Activated naive CD4-positive, alpha-beta T cell treated with anti-CD3 and anti-CD28 coated beads for 36 hours (primary cell): ENCODE measurements at places on chromosomes 2 and 18. TPM values are rescaled to one million over a fixed set of nuclear protein-coding genes. Genes with fewer than 3 reads are reported as not detected.

DNA sequence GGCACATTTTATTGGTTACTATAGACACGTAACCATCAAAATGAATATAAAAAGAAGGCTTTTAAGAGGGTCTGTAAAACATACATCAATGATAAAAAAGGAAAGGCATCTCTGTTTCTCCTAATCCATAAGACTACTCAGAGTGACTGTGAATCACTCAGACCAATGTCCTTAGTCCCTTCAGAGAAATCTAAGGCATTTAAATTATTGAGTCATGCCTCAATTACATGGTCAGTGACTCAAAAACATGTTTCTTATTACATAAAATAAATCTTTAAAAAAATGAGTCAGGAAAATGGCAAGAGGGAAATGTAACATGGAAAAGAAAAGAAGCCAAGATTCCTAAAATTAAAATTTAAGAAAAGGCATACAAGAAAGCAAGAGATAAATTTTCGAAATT, 146.6 kb downstream of the ERBB4 start:
- H3K4me1 ChIP-seq, result no peaks in the 10 kb centered on the region
- H3K4me3 ChIP-seq, result no peak overlapping the region
- no peak for DNase-seq
- H3K27ac ChIP-seq, result no peak overlapping the region
- no peaks in the 10 kb centered on the region for H3K36me3 ChIP-seq
- no peaks in the 10 kb centered on the region for H3K27me3 ChIP-seq

DNA sequence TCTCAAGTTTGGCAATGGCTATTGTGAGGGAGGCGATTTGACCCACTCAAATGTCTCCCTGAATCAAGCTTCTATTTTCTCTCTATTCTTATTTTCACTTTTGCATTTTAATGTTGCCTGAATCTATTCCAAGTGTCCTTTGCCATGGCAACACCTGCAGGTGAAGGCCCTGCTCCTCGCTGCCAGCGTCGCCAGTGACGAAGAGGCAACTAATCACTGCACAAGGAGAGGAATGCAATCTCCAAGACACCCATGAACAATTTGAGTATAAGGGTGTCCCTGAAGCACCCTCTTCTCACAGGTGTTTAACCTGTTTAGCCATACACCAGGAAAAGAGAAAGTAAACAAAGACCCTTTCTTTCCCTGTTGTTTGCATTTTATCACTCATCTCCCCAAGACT, 165.6 kb upstream of the VRK2 start:
- no peak overlapping the region for H3K27ac ChIP-seq
- H3K4me1 ChIP-seq, result no peaks in the 10 kb centered on the region
- no peaks in the 10 kb centered on the region for H3K36me3 ChIP-seq

DNA sequence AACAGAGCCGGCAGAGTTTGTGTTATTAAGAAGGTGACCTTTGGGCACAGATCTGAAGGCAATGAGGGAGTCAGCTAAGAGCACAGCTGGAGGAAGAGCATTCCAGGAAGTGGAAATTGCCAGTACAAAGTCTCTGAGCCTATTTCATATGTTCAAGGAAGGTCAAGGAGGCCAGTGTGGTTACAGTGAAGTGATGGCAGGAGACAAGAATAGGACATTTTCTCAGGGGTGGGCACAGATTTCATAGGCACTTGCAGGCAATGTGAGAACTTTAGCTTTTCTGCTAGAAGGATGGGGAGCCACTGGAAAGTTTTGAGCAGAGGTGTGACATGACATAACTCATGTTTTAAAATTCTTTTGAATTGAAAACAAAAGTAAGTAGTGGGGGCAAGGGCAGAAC, 50.3 kb downstream of the ARHGAP25 start:
- H3K36me3 ChIP-seq, result peaks cover 31% of the 10 kb centered on the region
- H3K27ac ChIP-seq, result no peak overlapping the region
- peaks cover 18% of the 10 kb centered on the region for H3K4me1 ChIP-seq
- H3K4me3 ChIP-seq, result no peak overlapping the region
- DNase-seq, result no peak
- H3K27me3 ChIP-seq, result no peaks in the 10 kb centered on the region

DNA sequence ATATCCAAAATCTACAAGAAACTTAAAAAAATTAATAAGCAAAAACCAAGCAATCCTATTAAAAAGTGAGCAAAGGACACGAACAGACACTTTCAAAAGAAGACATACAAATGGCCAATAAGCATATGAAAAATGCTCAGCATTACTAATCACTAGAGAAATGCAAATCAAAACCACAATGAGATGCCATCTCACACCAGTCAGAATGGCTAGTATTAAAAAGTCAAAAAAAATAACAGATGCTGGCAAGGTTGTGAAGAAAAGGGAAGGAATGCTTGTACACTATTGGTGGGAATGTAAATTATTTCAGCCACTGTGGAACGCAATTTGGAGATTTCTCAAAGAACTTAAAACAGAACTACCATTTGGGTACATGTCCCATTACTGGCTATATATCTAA, 128.8 kb upstream of the SESTD1 start:
- DNase-seq, result no peak
- H3K27ac ChIP-seq, result no peak overlapping the region
- no peak overlapping the region for H3K4me3 ChIP-seq
- H3K4me1 ChIP-seq, result no peaks in the 10 kb centered on the region
- no peaks in the 10 kb centered on the region for H3K27me3 ChIP-seq

The PREPL gene
- 29.6 TPM for total RNA-seq

GRCh38 chr2:46803911-46804670, 111.5 kb downstream of the MCFD2 start:
- no peak for DNase-seq
- no peak overlapping the region for H3K4me3 ChIP-seq
- H3K4me1 ChIP-seq, result no peaks in the 10 kb centered on the region
- H3K36me3 ChIP-seq, result no peaks in the 10 kb centered on the region

The CHRND gene
- total RNA-seq, result not detected

The CRYGC gene
- not detected for total RNA-seq

The PLCD4 gene
- total RNA-seq, result 0.19 TPM

DNA sequence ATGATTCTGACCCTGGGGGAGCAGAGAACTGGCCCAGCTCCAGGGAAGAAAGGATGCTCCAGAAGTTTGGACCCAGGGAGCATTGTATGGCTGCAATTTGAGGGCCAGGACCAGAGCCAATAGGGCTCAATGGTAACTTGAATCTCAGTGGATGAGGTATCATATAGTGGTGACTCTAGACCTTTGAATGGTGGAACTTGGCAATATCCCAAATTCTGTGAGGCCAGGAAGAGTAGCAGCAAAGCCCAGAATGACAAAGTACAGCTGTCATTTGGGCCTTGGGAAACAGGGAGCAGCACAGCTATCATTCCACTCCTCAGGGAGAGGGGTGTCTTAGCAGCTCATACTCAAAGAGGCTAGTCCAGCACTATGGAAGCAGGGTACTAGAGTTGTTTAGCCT, 332.9 kb upstream of the RBMS1 start:
- H3K4me1 ChIP-seq, result no peaks in the 10 kb centered on the region
- no peak overlapping the region for H3K27ac ChIP-seq
- H3K4me3 ChIP-seq, result no peak overlapping the region
- H3K27me3 ChIP-seq, result no peaks in the 10 kb centered on the region

The UGT1A8 gene
- total RNA-seq, result not detected

- H3K27ac ChIP-seq, result no peak overlapping the region
- no peak overlapping the region for H3K4me3 ChIP-seq
- no peaks in the 10 kb centered on the region for H3K36me3 ChIP-seq
- H3K27me3 ChIP-seq, result peaks cover 2% of the 10 kb centered on the region
Measured at GRCh38 chr2:134020608-134021007, 233.3 kb upstream of the MGAT5 start.

The MOCOS gene
- not detected for total RNA-seq

DNA sequence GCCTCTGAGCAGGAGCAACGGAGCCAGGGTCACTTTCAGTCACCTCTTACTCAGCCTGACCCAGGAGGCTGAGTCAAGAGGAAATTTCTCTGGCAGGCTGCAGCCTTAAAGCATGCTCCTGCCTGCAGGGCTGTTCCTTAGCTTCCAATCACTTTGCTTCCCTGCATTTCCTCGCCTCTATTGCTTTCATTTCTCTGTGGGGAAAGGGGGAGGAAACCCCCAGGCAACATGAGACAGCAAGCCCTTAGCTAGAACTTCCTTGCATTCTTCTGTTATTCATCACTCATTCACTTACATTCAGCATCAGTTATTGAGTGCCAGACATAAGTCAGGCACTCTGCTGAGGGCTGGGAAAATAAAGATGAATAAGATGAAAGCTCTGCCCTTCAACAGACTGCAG, 13.0 kb downstream of the XDH start:
- H3K4me3 ChIP-seq, result no peak overlapping the region
- H3K4me1 ChIP-seq, result no peaks in the 10 kb centered on the region
- no peak overlapping the region for H3K27ac ChIP-seq

DNA sequence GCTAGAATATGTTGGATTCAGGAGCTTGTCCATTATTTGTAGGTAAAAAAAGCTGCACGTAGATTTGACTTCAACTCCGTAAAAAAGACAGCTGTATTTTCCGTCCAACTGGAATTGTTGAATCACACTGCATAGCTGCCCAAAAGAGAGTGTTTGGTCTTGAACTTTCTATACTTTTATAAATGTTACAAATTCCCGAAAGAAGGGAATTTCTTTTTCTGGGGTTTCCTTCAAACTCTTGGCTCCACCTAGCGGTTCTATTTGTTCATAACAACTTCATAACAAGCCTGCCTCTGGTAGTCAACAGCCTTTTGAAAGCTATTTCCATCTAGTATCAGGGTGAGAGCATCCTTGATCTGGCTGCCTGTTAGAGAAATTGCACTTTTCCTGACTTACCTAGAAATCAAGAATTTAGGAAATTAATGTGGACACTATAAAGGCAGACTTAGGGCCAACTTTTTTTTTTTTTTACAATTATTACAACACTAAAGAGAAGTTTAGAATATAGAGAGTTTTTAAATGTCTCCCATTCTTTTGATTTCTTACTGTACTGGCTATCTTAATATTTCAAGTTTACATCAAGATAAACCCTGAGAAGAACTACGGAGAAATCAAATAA, 48.1 kb downstream of the TMEM185B start:
- peaks cover 47% of the 10 kb centered on the region for H3K4me1 ChIP-seq
- H3K27me3 ChIP-seq, result no peaks in the 10 kb centered on the region
- peak overlapping the region; percentile 60 for H3K27ac ChIP-seq
- peak; percentile 28 for DNase-seq
- no peak overlapping the region for H3K4me3 ChIP-seq
- no peaks in the 10 kb centered on the region for H3K36me3 ChIP-seq

GRCh38 chr2:194105358-194105757, 1551.7 kb upstream of the SLC39A10 start:
- no peak overlapping the region for H3K4me3 ChIP-seq
- H3K27ac ChIP-seq, result no peak overlapping the region
- H3K27me3 ChIP-seq, result no peaks in the 10 kb centered on the region
- no peak for DNase-seq

DNA sequence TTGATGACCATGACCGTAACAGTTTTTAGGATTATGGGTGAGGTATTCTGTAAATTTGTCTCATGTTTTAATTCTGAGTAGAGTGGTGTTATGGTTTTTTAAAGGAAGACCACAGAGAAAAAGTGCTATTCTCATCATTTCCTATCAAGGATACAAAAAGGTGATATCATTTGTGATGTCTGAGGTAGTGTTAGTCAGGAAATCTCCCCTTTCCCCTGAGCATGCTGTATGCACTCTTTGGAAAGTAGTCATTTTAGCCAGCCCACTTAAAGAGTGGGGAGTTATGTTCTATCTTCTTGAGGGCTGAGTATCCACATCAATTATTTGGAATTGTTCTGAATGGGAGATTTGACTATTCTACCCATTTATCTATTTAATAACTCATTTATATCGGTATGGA, 414.2 kb upstream of the SLC14A2 start:
- H3K27me3 ChIP-seq, result peaks cover 4% of the 10 kb centered on the region
- no peak overlapping the region for H3K27ac ChIP-seq
- H3K36me3 ChIP-seq, result no peaks in the 10 kb centered on the region
- no peaks in the 10 kb centered on the region for H3K4me1 ChIP-seq
- no peak overlapping the region for H3K4me3 ChIP-seq

- no peaks in the 10 kb centered on the region for H3K27me3 ChIP-seq
- peak overlapping the region; percentile 98 for H3K27ac ChIP-seq
- peak overlapping the region; percentile 11 for H3K4me3 ChIP-seq
- H3K4me1 ChIP-seq, result peaks cover 78% of the 10 kb centered on the region
Measured at GRCh38 chr18:77061946-77062517, 70.6 kb downstream of the MBP start.

The SGO2 gene
- total RNA-seq, result 39.7 TPM

DNA sequence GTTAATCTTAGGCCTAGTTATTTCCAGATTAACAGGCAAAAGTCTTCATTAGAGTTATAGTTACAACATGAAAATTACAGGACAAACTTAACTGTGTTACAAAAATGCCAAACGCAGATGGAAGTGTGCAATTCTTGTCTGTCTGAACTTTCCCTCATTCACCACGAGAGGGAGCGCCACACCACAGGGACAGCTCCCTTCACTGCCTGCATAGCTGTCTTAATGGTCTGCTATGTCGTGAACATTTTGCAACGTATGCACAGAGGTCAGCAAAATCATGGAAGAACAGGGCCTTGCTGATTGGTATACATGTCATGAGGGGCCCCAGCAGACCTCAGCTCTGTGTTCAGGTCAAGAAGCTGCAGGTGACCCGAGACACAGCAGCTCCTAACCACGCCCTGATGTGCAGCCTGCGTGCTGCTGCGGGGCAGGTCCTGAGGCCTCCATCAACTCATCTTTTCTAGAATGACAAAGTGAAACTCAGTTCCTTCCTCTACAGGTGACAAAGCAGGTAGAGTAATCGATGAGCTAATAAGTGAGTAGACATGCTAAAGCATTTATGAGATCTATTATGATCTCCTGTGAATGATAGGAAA, 78.8 kb upstream of the ATP8B1 start:
- H3K4me1 ChIP-seq, result no peaks in the 10 kb centered on the region
- no peak overlapping the region for H3K4me3 ChIP-seq
- no peak overlapping the region for H3K27ac ChIP-seq

GRCh38 chr2:230864605-230865306, at the start of gene ITM2C:
Gene ITM2C (plus strand): TSS chr2:230864942. CDS start chr2:230865026, 84 bp downstream.
- peak within 1 kb of the TSS; percentile 82 for H3K4me3 ChIP-seq
- peak; percentile 84 for DNase-seq
- H3K27ac ChIP-seq, result peak within 1 kb of the TSS; percentile 3
- peaks cover 45% of the 10 kb centered on the region for H3K4me1 ChIP-seq
- peaks cover 4% of the 10 kb centered on the region for H3K27me3 ChIP-seq

DNA sequence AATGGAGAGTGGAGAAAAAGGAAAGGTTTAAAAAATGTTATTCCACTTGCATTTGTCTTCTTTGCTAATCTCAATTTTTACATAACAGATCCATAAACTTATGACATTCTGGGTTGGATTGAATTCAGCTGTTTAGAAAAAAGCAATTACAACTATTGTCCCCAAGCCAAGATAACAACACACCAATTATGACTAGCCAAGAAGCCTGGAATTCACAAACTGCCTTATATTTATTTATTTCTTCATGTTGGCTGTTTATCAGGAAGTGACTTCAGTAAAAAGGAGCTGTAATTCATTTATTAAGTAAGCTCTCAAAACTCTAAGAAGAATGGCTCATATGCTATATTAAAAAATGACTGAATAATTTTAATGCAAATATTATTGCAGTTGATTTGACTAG, 137.4 kb downstream of the CALCRL start:
- no peak for DNase-seq
- H3K27me3 ChIP-seq, result no peaks in the 10 kb centered on the region
- H3K4me3 ChIP-seq, result no peak overlapping the region
- H3K4me1 ChIP-seq, result no peaks in the 10 kb centered on the region

- DNase-seq, result no peak
- H3K27me3 ChIP-seq, result no peaks in the 10 kb centered on the region
- H3K36me3 ChIP-seq, result no peaks in the 10 kb centered on the region
- H3K4me1 ChIP-seq, result no peaks in the 10 kb centered on the region
- H3K27ac ChIP-seq, result no peak overlapping the region
Measured at GRCh38 chr2:214100488-214100887, 310.4 kb upstream of the VWC2L start.

The GPR75 gene
- 0.35 TPM for total RNA-seq

- no peak overlapping the region for H3K27ac ChIP-seq
- peaks cover 5% of the 10 kb centered on the region for H3K27me3 ChIP-seq
- no peaks in the 10 kb centered on the region for H3K36me3 ChIP-seq
- peaks cover 27% of the 10 kb centered on the region for H3K4me1 ChIP-seq
- DNase-seq, result peak; percentile 35
- peak overlapping the region; percentile 48 for H3K4me3 ChIP-seq
Measured at GRCh38 chr2:242085941-242086621, 216.6 kb downstream of the RTP5 start.
